ENCODE measurements at places on chromosomes 6 and 20.
A peak's percentile ranks its signal among the peaks of the same experiment; 100 is the strongest.

GRCh38 chr20:4449957-4450715, 271.6 kb upstream of the PRND start:
- no peak for DNase-seq

GRCh38 chr6:72048080-72048479, 161.7 kb downstream of the RIMS1 start:
- no peak for DNase-seq

DNA sequence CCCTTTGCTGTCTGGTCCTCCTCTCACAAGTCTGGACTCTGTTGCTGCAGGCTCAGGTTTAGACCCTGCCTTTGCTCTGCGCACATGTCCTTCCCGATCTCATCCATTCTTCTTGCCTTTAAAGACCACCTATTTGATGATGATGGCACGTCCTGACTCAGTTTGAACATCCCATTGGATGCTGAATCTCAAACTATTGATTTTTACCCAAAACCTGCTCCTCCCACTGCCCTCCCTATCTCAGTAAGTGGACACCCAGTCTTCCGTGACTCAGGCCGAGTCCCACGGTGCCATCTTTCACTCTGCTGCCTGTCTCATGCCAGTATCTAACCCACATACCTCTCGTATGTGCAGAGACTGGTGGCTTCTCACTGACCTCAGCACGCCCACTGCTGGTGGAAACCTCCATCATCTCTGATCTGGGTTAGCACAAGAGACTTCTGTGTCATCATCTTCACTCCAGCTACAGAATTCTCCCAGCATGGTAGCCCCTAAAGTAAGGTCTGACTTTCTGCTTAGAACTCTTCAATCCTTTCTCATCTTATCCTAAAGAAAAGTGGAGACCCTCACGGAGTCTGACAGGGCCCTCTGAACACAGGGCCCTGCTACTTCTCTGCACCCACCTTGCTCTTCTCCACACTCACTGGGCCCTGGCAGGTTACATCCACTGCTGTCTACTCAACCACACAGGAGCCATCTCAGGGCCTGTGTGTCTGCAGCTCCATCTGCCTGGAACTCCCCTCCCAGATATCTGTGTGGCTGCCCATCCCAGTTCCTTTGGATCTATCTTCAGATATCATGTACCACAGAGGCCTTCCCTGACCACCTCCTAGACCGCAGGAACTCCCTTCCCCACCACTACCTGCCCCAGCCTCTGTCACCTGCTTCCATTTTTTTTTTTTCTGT, 387.1 kb upstream of the AGPAT4 start:
- no peak for DNase-seq

- DNase-seq, result peak; percentile 47
Observed at GRCh38 chr6:131135244-131136020, at the start of gene AKAP7. Gene AKAP7, plus strand, starts transcription at chr6:131135467. Its CDS starts 297 bp downstream, at chr6:131135764.

DNA sequence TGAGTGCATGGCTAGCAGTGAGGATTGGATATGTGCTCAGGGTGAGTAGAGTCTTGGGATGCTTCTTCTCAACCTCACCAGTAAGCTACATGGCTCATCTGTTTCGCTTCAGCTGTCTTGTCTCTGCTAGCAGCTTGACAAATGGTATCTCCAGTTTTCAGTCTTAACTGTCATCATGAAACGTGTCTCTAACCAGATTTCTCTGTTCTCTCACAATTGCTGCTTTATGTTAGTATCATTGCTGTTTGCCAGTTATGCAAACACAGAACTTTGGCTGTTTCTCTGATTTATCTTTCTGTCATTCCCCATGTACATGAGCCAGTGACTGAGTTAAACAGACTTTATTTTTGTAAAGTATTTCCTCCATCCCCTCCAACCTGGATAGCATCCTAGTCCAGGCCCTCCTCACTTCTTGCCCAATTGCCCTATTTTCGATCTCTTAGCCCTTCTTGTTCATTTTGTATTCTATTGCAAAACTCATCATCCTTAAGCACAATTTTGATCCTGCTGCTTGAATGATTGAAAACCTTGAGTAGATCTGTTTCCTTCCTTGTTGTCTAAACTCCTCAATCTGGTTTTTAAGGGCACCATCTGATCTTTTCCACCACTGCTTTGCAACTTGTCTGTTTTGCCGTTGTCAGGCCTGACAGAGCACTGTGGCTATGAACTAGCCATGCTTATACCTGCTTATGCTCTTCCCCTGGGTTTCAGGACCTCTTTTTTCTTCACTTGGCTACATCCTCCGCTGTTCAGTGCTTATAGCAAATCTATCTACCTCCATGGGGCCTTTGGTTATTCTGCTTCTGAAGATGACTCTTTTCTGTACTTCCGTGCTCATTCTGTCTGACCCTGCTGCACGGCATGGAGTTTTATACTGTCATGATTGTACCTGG, 37.7 kb upstream of the ADIG start:
- no peak for DNase-seq

DNA sequence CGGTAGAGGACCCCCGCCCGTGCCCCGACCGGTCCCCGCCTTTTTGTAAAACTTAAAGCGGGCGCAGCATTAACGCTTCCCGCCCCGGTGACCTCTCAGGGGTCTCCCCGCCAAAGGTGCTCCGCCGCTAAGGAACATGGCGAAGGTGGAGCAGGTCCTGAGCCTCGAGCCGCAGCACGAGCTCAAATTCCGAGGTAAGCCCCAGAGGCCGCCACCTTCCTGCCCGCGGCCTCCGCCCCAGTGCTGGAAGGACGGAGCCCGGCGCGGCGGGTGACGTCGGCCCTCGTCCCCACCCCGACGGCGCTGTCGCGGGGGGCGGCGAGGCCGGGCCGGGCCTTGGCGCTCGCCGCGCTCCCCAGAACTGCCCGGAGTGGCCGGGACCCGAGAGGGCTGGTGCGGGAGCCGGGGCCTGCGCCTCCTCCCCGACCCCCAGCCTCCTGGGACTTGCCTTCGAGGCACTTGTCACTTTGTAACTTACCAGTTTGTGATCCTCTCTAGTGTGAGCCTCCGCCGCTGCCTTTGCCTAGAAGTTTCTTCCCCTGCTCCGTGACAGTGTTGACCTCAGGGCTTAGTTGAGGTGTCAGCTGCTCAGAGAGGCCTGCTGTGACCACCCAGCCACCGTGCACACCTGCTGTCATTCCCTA, 417 bp downstream of the VAPB start:
- no peak for DNase-seq

DNA sequence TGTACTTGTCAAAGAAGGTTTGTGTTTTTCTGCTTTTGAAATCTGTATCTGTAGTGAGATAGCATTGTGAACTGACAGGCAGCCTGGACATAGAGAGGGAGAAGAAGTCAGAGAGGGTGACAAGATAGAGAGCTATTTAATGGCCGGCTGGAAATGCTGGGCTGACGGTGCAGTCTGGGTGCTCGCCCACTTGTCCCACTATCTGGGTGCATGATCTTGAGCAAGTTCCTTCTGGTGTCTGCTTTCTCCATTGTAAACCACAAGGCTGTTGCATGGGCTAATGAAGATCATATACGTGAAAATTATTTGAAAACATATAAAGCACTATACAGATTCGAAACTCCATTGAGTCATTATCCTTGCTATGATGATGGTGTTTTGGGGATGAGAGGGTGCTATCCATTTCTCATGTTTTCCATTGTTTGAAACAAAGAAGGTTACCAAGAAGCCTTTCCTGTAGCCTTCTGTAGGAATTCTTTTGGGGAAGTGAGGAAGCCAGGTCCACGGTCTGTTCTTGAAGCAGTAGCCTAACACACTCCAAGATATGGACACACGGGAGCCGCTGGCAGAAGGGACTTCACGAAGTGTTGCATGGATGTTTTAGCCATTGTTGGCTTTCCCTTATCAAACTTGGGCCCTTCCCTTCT, 18.4 kb downstream of the CD83 start:
- no peak for DNase-seq

- DNase-seq, result no peak
Observed at GRCh38 chr20:57559289-57559634, 1.6 kb upstream of the PCK1 start.

All from NCI-H1105 treated with DMSO at 0.1 percent for 48 hours (cell line).